ENCODE measurements at places on chromosomes 2 and 18.
A peak's percentile ranks its signal among the peaks of the same experiment; 100 is the strongest.

- no peaks in the 10 kb centered on the region for H3K27me3 ChIP-seq
- no peak for DNase-seq
- no peak overlapping the region for H3K4me3 ChIP-seq
- H3K36me3 ChIP-seq, result peaks cover 37% of the 10 kb centered on the region
Observed at GRCh38 chr2:207766697-207767460, 2.8 kb downstream of the FZD5 start.

DNA sequence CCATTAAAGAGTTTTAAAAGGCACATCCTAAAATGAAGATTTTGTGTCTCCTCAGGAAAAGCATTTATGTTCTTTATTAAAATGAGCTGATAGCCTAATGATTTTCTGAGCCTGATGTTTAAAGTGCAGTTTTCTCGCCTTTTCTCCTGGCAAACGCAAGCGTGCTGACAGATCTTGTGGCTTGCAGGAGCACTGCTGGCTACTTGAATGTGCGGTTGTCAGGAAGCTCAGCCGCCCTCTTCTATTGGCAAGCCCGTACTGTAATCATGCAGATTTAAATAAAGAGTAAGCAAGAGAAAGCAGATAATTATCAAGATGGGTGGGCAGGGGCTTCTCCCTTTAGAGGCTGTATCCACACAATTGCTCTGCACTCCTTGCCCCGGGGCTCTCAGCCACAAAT is 139.5 kb upstream of the SPHKAP start:
- H3K4me1 ChIP-seq, result no peaks in the 10 kb centered on the region
- H3K4me3 ChIP-seq, result no peak overlapping the region
- H3K36me3 ChIP-seq, result no peaks in the 10 kb centered on the region
- no peak for DNase-seq

GRCh38 chr18:55610506-55610905 is 22.5 kb upstream of the TCF4 start:
- no peak overlapping the region for H3K27ac ChIP-seq
- no peaks in the 10 kb centered on the region for H3K27me3 ChIP-seq
- H3K4me3 ChIP-seq, result no peak overlapping the region
- no peak for DNase-seq
- H3K4me1 ChIP-seq, result no peaks in the 10 kb centered on the region

DNA sequence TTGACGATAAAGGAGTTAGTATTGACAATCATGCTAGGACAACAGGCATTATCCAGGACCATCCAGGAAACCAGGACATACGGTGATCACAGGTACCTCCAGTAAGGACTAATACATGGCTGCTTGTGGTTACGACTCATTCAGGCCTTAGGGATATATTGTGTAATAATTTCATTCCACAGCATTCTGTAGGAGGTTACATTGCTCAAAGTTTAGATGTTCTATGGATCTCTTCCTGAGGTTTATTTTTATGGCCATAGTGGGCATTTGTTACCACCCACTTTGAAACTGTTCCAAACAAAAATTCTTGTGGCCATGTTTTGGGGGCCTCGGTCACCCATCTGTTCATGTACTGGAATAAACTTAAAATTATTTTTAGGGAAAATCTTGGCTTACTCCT is 431.6 kb downstream of the METTL4 start:
- H3K27ac ChIP-seq, result no peak overlapping the region
- no peak for DNase-seq
- H3K4me3 ChIP-seq, result no peak overlapping the region
- H3K27me3 ChIP-seq, result no peaks in the 10 kb centered on the region
- H3K36me3 ChIP-seq, result no peaks in the 10 kb centered on the region

DNA sequence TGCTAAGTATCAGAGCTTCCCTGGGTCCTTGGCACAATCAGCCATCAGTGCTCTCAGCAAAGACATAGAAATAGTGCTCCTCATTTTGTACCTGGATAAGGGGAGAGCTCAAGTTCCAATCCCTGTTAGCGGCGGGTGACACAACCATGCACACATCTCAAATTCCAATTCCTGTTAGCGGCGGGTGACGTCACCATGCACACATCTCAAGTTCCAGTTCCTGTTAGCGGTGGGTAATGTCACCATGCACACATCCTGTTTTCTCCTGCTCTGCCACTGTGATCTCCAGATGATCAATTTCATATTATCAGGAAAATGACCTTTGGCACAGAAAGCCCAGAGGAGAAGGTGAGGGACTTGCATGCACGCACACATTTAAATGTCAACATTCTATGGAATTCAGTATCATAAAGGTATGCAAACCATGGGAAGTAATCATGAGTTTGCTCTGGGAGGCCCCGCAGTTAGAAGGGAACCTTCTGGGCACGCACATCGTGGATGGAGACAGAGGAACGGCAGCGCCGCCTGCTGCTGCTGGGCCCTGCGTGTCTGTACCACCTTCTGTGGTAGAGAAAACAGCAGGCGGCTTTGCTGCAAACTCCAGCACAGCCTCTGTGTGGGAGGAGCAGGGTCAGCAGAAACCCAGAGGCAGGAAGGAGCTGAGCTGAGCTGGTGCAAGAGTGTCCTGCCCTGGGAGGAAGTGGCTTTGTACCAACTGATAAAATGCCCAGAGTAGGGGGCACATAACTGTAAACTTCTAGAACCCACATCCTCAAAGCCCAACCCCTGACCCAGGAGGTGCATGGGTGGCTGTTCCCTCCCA is 77.8 kb downstream of the MBP start:
- no peak overlapping the region for H3K4me3 ChIP-seq
- no peaks in the 10 kb centered on the region for H3K36me3 ChIP-seq
- no peaks in the 10 kb centered on the region for H3K4me1 ChIP-seq
- DNase-seq, result no peak
- H3K27me3 ChIP-seq, result no peaks in the 10 kb centered on the region

GRCh38 chr2:126976721-126977328 is 78.1 kb downstream of the TEX51 start:
- H3K4me3 ChIP-seq, result no peak overlapping the region
- H3K36me3 ChIP-seq, result no peaks in the 10 kb centered on the region
- no peak for DNase-seq
- H3K27me3 ChIP-seq, result no peaks in the 10 kb centered on the region
- no peaks in the 10 kb centered on the region for H3K4me1 ChIP-seq
- H3K27ac ChIP-seq, result no peak overlapping the region

DNA sequence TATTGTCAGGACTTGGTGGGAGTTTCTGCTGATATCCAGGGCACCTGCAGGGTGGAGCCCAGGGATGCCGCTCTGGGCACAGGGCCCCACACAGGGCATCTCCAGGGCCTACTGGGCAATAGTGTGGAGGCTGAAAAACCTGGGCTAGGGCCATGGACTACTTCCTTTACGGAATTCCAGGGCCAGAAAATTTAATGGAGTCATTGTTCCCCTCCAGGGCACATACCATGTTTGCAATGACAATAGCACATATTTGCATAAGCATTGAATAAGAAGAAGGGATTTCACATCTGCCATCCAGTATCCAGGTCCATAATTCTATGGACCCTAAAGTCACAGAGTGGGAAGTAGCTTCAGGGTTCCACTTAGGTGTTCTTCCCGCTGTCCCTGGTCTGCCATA is 103.8 kb upstream of the TPO start:
- H3K4me3 ChIP-seq, result no peak overlapping the region
- DNase-seq, result no peak
- no peaks in the 10 kb centered on the region for H3K36me3 ChIP-seq

- H3K4me3 ChIP-seq, result no peak overlapping the region
- H3K27me3 ChIP-seq, result no peaks in the 10 kb centered on the region
Observed at GRCh38 chr2:74742471-74742870, 88.4 kb downstream of the SEMA4F start.

DNA sequence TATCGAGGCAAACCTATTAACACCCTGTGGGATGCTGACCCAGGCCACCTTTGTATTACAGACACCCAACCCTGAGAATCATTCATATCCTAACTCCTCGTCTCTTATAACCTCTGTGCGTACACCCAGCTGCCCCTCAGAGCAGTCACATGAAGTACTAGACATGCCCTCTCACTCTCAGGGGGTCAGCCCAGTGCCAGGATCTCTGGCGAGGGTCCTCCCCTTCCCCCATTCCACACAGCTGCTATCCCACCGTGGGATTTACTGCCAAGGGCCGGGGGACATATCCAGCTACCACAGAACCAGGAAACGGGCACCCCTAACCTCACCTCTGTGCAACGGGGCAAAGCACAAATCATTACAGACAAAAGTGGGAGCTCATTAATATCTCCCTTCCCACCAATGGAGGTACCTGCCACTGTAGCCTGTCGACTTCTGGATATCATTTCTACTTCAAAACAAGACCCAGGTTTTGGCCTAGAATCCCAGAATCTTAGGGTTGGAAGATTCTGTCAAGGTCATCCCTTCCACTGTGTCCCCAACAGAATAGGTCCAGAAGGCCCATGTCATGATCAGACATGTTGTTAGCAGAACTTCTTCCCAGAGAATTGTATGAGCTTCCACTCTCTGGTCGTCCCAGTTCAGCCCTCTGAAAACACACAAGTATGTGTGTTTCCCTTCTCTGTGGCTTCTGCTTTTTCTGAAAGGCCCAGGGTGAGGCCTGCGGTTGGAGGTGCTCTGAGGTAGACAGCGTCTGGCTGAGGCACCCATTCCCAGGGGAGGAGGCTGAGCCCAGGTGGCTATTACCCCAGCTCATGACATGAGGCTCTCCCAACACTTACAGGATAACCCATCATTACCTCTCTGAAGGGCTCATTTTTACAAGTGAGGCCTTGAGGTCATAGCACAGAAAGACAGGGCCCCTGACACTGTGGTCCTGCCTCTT is 1.7 kb downstream of the TMBIM1 start:
- no peak for DNase-seq
- peak overlapping the region; percentile 72 for H3K4me3 ChIP-seq
- peaks cover 54% of the 10 kb centered on the region for H3K4me1 ChIP-seq

DNA sequence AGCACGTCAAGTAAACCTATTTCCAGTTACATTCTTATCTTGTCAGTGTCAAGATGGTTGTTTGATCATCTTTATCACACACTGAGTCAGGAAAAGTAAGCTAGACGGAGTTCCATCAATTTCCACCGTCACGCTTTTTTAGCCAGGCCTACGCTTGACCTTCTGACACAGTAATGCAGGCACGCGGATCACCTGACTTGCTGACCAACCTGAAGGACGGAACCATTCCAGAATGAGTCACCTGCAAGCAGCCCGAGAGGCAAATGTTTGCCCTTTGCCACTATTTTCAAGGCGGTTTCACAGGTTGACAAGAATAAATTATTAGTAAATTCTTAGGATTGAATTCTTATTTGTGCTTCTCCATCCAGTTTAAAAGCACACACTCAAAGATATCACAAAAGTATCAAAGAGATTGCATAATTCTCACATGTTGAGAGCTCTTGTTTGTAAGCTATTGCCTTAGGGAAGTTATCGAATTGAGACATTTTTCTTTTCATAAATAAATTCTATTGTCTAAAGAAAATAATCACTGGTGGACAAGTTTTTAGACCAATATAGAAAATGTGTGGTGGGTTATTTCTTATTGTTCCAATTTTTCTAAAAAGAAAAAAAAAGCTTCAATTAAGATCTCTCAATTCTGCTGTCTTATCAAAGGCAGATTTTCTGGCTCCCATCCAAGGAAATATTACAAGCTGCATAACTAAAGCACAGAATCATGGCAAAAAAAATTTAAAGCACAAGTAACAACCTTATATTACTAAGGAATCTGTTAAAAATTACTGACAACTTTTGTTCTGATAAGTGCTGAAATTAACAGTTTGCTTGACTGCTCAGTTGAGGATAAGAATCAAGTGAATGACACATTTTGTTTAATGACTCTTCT is 31.9 kb downstream of the UXS1 start:
- H3K27ac ChIP-seq, result peak overlapping the region; percentile 20
- H3K27me3 ChIP-seq, result no peaks in the 10 kb centered on the region
- peaks cover 18% of the 10 kb centered on the region for H3K4me1 ChIP-seq
- no peak overlapping the region for H3K4me3 ChIP-seq
- DNase-seq, result peak; percentile 72
- H3K36me3 ChIP-seq, result peaks cover 16% of the 10 kb centered on the region

- H3K27ac ChIP-seq, result no peak overlapping the region
- no peaks in the 10 kb centered on the region for H3K4me1 ChIP-seq
- H3K36me3 ChIP-seq, result no peaks in the 10 kb centered on the region
- H3K27me3 ChIP-seq, result no peaks in the 10 kb centered on the region
- DNase-seq, result no peak
Observed at GRCh38 chr2:185208261-185208660, 530.3 kb upstream of the FSIP2 start.

DNA sequence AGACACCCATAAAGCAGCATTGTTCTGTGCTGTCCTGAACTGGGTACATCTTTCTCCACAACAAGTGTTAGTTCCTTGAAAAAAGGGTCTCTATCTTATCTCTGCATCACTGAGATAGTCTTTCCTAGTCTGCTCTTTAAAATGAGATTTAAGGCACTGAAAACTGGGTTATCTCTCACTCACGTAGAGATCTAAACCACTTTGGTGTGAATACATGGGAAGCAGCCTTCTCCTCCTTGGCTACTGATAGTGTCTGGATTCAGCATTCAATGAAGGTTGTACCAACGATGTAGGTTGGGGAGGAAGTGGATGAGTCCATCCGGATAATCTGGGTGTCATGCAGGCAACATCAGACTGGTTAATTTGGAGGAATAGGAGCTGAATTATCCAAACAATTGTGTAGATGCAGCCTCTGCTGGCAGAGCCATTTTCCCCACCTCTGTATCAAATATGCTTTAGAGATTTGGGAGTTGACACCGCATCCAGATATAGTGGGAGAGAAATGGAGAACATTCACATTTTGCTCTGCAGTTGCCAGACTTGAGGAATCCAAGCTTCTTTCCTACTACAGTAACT is 15.9 kb upstream of the SIX3 start:
- no peaks in the 10 kb centered on the region for H3K4me1 ChIP-seq
- no peaks in the 10 kb centered on the region for H3K36me3 ChIP-seq
- H3K4me3 ChIP-seq, result no peak overlapping the region
- no peak for DNase-seq
- H3K27me3 ChIP-seq, result peaks cover 81% of the 10 kb centered on the region

DNA sequence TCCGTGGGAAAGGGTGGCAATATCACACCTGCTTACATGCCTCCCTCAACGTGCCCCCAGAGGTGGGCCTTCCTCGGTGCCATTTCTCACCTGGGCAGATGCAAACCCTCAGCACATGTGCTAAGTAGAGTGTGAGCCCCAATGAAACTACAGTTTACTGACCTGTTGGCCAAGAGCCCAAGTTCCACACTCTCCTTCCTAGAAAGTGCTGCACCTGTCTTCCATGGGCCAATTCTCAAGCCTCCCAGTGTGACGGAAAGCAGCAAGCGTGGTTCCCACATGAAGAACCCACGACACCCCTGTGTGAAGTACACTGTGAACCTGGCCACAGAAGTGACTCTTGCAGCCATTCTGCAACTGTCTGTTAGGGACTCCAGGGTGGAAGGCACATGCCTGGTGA is 73.7 kb downstream of the UXS1 start:
- no peaks in the 10 kb centered on the region for H3K4me1 ChIP-seq

Measured in RWPE2 (cell line).